ENCODE measurements at places on chromosomes 2 and 18.

GRCh38 chr2:100524331-100524730 lies 38.5 kb upstream of the PDCL3 start:
- no peak for DNase-seq

DNA sequence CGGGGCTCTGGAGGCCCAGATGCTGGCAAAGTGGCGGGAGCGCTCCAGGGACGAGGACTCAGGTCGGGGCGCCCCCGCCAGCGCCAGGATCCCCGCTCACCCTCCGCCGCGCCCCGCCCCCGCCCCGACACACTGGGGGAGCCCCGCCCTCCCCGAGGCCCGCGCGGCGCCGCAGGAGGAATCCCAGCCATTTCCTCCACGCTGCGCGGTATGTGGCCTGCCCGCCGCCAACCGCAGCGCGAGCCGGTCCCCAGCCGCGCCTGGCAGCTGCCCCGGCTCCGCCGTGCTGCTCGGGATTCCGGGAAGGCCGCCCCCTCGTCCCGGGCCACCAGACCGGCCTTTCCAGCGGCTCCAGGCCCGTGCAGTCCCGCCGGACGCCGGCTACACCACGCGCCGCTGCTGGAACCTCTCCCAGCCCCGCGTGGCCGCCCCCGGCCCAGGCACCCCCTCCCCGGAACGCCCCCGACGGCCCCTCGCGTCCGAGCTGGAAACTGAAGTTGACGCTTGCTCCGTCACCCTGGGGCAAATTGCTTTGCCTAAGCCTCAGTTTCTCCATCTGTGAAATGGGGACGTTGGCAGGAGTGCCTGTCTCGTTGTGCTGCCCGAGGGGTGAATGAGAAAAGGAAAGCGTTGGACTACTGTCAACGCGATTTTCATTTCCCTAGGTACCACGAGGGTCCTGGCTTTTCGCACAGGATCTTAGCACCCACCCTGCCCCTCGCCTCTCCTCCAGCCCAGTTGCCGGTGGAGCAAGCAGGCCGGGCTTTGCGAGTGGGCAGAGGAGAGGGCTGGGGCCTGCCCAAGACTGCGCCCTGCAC lies 53.6 kb downstream of the PKDCC start:
- peak; percentile 81 for DNase-seq

DNA sequence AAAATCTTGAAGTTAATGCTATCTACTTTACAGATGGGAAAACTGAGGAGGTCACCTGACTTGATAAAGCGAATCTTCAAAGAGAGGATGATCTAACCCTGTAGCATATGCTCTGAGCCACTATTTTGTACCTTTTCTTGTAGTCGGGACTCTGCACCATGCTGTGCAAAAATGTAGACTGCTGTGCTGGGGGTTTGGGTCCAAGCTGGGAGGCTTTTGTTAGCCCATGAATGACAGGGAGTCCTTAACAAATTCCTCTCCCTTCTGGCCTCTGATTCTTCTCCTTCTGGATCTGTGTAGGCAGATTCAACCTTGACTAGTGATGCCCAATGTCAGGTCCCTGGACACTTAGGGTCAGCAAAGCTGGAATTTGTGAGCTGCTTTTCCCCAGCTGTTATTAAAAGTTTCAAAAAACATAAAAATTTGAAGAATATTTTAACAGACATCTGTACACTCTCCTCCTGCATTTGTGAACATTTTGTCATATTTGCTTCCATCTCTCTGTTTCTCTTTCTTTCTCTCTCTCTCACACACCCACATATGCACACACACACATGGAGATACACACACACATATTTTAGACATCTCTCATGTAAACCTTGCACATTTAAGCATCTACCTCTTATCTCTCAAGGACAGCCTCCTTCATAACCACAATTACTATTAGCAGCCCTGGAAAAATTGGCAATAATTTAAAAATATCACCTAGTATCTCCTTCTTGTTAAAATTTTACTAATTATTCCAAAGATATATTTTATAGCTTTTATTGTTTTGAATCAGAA lies 335.0 kb upstream of the TRIB2 start:
- DNase-seq, result no peak

- no peak for DNase-seq
Observed at GRCh38 chr2:198476007-198476406, 671.6 kb downstream of the PLCL1 start.

- peak; percentile 56 for DNase-seq
Observed at GRCh38 chr2:233519787-233520611, 46.6 kb downstream of the USP40 start.

DNA sequence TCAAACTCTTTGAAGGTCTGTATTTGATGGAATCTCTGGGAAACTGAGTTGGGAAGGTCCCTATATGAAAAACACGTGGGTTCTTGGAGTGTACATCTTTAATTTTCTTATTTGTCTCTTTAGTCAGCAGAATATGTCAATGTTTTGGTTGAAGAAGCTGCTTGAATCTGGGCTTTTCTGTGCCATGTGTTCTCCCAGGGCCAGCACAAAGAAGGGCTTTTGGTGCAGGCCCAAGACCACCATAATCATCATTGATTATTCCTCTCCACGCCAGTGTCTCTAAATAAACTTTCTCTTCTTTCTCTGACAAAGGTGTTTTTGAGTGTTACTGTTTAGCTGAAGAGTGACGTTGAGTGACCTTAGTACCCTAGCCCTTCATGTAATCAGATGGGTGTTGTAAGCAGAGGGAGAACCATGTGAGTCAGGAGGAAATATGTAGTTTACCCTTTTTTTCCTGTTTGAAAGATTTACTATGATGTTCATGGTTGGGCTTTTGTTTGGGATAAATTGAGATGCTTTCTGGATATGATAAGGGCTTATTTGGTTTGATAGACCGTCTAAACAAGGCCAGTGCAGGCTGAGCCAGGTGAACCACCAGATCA lies 11.6 kb upstream of the TNP1 start:
- no peak for DNase-seq

DNA sequence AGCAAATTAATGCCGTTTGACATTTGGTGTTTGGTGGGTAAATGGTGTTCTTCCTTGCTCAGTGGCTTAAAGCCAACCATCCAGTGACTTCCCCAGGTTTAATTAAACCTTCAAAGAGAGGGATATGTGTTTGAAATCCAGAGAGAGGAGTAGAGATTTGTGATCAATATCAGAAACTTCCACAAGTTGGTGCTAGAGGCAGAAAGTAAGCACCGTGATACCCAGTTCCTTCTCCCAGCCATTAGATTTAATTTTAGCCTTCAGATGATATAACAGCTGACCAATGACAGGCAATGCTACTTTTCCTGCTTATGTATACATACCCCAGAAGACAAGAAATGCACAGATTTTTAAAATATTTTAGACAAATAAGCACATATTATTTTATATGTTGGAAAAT lies 398.5 kb downstream of the CDH2 start:
- no peak for DNase-seq

- DNase-seq, result no peak
Observed at GRCh38 chr2:22897428-22897827, 487.6 kb upstream of the KLHL29 start.

- DNase-seq, result no peak
Observed at GRCh38 chr2:238475034-238475433, 48.3 kb downstream of the ASB1 start.

DNA sequence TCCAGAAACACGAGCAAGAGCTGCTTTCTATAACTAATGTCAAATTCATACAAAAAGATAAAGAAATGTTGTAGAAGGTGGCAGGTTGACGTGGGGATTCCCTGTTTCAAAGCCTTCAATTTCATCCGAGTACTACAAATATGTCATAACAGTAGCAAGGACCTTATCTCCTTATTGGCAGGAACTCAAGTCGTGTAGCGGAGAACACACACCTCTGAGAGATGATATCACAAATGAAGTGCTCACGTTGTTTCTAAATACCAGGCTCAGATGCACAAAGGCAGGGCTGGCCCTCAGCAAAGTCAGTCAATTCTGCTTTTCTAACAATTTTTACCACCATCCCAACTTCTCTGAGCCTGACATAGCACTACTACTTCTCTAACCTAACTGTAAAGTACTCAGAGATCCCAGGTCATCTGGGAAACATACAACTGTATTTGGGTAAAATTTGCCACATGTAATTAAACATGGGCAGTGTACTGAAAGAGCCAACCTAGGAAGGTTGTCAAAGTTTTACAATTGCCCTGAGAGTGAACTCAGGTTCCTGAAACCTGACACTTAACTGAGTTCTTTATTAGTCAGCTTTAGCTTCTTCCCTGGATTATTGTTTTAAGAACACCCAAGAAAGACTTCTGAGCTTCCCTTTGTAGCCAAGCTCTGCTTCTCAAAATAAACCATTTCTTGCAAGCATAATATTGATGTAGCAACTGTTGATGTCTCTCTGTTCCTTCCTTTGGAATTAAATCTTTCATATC lies 813.7 kb upstream of the ACVR2A start:
- no peak for DNase-seq

GRCh38 chr2:16622399-16622968 lies 43.1 kb downstream of the CYRIA start:
- peak; percentile 57 for DNase-seq

GRCh38 chr2:37629529-37629928 lies 41.9 kb downstream of the CDC42EP3 start:
- no peak for DNase-seq

DNA sequence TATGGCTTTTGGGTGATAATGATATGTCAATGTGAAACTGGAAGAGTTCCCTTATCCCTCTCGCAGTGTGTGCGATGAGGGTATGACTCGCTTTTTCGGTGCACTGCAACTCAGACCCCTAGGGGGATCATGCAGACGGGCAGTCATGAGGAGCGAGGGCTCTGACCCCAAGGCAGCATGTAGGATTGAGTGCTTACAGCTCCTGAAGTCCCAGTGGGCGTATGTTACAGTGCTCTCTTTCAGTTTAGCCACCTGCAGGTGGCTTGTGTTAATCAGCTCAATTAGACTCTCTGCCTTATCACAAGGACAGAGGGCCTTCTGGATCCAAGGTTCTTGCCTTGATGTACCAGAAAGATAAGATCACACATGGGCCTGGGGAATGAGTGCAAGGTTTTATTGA lies 1269.9 kb upstream of the GYPC start:
- DNase-seq, result no peak

- DNase-seq, result no peak
Observed at GRCh38 chr2:109271920-109272319, 142.9 kb downstream of the SH3RF3 start.

- no peak for DNase-seq
Observed at GRCh38 chr18:2326999-2327398, 244.3 kb downstream of the METTL4 start.

DNA sequence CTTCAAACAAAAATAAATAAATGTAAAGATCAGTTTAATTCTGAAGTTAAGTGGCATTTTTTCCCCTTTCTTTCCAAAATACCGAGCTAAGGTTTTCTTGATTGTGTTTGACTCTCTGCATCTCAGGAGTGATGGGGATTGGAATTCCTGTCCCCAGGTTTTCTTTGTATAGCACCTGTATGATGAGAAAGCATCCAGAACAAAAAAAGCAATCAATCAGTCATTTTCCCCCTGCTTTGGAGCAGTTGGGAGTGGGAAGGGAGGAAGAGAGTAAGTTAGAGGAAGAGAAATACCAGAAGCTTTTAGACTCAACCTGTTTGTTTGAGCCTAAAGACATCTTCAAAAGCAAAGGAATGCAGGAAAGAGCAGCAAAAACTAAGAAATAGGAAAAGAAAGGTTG lies 88.5 kb downstream of the RIF1 start:
- no peak for DNase-seq

DNA sequence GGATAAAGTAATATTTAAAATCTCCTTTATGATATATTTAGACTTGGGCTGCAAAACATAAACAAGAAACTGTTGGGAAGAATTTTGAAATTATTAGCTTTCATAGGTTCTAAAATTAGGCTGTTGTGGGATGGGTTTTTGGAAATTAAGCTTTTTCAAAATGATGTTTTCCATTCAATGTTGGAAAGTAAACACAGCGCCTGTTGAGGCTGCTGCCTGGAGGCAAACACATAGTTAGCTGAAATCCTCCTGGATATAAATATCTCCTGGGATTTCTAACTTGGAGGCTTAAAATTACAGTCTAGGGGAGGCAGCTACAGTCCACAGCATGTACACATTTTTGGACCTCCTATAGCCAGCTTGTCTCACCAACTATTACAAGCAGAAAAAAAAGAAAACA lies 197.3 kb downstream of the DCC start:
- no peak for DNase-seq

GRCh38 chr2:190408538-190409271 lies 550 bp downstream of the MFSD6 start:
- DNase-seq, result peak; percentile 90

DNA sequence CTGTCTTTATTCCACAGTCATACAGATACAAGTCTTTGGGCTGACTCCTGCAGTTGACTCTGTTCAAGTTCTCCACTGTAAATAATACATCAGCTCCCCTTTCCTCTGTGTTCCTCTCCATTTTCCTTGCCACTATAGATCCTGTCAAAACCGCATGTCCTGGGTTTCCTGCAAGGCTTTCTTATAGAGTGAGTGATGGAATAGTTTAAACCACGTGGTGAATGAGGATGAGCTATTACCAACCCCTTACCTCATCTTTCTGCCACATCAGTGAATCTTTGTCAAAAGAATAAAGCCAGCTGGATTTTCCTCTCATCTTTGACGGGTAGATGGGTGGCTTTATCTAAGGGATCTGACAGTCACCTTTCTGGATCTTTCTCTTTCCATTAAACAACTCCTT lies 3.9 kb upstream of the GALNT14 start:
- no peak for DNase-seq

DNA sequence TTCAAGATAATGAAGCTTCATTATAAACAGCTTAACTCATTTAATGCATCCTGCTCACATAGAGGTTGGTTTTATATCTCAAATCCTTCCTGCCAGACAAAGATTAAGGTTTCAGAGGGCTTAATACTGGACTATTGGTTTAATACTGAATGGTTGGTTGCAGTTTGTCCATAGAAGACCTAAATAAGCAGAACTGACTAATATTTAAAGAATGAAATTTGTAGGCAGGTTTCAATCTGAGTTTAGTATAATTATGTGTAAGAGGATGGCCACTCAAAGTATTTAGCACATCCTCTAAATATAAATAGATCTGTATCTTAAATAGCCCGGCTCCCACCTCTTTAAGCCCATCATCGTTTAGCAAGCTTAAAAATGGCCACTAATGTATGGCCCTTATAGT lies 92.5 kb downstream of the EPB41L5 start:
- DNase-seq, result no peak

GRCh38 chr2:32963941-32964340 lies 17.2 kb downstream of the LTBP1 start:
- DNase-seq, result no peak
